ENCODE measurements at places on chromosomes 11 and 22.

GRCh38 chr11:122883646-122883979 is 1.1 kb downstream of the JHY start:
- H3K27me3 ChIP-seq: no peaks in the 10 kb centered on the region
- H3K27ac ChIP-seq: no peak overlapping the region
- no peak for DNase-seq
- H3K4me3 ChIP-seq: no peak overlapping the region
- no peaks in the 10 kb centered on the region for H3K4me1 ChIP-seq

GRCh38 chr11:11046781-11047180 is 188.9 kb upstream of the ZBED5 start:
- H3K36me3 ChIP-seq: no peaks in the 10 kb centered on the region
- H3K4me1 ChIP-seq: no peaks in the 10 kb centered on the region
- H3K4me3 ChIP-seq: no peak overlapping the region
- DNase-seq: no peak
- H3K27ac ChIP-seq: no peak overlapping the region

DNA sequence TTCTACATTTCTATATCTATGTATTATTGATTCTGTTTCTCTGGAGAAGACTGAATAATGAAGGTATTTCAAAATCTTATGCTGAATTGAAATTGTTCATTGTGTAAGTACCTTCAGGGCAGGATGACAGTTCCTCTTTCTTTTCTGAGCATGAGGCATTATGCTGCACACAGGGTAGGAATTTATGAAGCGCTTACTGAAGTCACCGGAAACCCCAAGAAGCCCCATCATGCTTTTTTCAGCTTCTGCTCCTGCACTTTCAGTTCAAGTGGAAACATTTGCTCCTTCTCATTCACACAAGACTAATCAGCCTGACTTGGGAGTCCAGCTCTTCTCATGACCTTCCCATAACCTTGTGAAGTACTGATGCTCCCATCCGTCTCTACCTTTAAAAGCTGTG is 314.7 kb upstream of the SORL1-AS1 start:
- no peaks in the 10 kb centered on the region for H3K27me3 ChIP-seq
- no peak overlapping the region for H3K27ac ChIP-seq
- DNase-seq: no peak
- peaks cover 10% of the 10 kb centered on the region for H3K4me1 ChIP-seq
- H3K4me3 ChIP-seq: no peak overlapping the region

- H3K4me1 ChIP-seq: no peaks in the 10 kb centered on the region
- H3K36me3 ChIP-seq: no peaks in the 10 kb centered on the region
- H3K27ac ChIP-seq: no peak overlapping the region
- no peak overlapping the region for H3K4me3 ChIP-seq
Observed at GRCh38 chr11:26851291-26851690, 129.4 kb upstream of the SLC5A12 start.
